ENCODE measurements at places on chromosomes 11 and 22.

DNA sequence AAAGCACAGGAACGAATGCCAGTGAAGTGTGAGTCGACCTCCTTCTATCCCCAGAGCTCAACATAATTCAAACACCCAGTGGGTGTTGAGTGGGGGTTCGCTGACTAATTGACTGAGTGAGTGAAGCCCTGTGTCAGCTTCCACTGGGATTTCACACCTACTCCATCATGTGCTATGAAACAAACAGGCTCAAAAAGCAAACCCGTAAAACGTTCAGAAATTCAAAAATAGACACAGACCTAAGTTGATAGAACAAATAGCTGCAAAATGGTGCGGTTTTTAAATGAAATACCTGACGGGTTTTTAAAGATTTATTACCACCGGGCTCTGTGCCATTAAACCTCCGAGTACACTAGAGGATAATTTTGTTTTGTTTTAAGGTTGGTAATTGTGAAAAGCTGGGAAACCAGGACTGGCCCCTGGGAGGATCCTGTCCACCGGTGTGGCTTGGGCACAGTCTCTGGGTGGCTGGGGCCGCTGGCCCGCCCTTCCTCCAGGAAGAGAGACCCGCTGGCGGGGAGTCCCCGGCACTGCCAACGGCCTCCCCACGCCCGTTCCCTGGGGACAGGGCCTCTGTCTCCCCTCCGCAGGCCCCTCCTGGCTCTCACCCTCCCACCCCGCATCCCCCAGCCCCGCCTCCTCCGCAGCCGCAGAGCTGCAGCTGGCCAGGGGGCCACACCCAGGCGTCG lies 13.6 kb downstream of the KCNJ5 start:
- no peak for DNase-seq

DNA sequence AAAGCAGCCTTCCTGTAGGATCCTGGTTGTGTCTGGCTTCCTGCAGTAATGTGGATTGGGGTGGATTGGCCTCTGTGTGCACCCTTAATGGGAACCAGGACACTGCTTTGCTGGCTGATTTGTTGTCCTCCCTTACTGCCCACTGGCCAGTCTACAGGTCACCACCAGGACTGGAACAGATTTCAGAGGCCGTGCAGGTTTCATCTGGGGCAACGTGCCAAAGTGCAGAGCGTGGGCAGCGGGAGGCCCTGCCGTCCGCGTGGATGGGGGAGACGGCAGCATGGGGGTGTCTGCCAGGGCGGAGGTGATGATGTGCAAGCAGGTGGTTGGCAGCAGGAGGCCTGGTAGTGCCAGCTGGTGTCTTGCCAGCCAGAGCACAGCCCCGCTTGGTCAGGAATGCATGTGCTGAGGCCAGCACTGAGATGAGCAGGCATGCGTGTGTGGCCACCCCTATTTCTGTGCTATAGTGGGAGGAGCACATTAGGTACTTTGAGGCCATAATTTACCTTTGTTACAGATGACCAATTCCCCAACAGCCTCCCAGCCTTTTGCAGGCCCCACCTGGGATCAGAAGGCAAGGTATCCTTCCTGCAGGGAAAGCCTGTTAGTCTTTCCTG lies 24.3 kb downstream of the BCR start:
- no peak for DNase-seq

DNA sequence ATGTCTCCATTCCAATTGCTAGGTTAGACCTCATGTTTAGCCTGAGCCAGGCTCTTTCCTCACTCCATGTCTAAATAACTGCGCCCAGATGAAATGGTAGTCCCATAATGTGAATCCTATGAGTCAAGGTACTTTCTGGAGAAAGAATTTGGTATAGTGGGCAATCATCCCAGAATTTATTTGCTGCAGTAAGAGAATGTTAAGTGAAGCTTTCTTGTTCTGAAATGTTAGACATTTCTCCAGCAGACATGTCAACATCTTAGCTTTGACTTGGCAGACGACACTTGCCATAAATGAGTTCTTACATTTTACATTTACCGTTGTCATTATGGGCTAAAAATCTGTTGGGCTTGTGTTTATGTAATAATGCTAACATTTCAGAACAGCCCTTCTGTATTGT lies 165.2 kb downstream of the PGR start:
- peak; percentile 23 for DNase-seq

GRCh38 chr22:18028817-18029527 lies 4.6 kb upstream of the MICAL3 start:
- no peak for DNase-seq

GRCh38 chr11:93020248-93021046 lies 51.0 kb downstream of the MTNR1B start:
- no peak for DNase-seq

DNA sequence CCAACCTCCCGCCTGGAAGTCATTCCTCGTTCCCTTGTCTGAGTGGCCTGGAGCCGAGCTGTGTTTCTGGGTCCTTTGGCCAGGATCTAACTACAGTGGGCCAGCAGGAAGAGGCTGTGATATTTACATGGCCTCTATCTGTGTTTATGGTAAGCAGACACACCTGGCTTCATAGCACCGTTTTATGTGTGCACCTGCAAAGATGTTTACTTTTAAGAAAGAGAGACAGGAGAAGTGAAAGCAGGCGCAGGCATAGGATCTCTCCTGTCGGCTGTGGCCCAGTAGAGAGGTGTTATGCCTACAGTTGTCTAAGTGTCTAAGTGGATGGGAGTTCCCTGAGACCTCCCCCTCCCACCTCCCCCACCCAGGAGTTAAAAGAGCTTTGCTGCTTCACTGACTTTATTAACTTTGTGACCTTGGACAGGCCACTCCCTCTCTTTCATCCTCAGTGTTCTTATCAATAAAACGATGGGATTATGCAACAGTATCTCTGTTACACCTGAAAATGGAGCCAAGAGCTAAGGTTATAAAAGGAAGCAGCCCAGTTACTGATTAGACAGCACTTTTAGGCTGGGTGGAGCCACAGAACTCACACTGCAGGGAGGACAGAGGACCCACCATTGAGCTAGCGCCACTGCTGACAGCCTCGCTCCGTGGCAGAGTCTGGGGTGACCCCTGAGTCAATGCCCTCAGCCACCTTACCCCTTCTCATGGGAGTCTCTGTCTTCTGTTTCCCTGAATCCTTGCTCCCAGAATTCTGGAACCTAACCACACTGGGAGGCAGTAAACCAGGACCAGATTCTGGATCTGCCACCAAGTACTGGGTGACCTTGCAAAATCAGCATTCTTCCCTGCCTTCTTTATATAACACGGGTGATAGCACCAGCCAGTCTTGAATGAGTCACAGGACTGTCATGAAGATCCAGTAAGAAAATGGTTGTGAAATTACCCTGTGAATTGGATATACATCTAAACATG lies 22.0 kb downstream of the ST14 start:
- DNase-seq: peak; percentile 51

DNA sequence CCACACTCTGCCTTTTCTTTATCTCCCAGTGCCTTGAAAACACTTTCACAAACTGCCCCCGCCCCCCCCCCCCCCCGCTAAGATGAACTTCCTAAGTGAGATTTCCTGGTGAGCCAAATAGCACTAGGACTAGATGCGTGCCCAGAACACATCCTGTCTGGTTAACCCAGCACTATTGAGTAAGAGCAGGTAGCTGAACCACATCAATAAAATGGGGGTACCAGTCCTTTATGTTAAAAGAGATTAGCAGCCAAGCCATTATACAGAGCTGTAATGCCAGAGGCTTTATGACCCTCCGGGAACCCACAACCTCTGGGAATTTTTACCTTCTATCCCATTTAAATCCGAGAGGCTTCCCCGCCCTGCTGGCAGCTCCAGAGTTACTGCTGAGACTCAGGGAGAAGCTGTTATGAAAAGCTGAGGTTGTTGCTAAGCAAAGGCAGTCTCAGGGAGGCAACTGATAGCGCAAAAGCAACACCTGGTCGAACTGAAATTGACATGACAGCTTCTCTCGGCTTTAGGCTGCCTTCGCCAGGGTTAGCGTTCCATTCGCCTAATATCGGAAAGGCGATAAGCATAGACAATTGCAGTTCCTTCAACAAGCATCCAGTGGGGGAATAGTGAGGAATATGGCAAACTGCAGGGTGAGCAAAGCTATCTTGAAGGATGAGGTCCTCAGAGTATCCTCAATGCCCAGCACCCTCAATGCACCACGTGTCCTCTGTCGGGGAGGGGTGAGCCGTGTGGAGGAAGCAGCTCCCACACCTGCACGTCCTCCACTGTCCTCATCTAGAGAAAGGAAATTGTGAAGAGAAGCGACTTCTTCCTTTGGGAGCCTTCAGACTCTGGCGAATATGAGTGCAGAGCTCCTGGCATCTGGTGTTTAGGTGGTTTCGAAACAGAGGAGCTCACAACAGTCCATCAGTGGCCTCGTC lies 977.0 kb downstream of the NTM start:
- no peak for DNase-seq

DNA sequence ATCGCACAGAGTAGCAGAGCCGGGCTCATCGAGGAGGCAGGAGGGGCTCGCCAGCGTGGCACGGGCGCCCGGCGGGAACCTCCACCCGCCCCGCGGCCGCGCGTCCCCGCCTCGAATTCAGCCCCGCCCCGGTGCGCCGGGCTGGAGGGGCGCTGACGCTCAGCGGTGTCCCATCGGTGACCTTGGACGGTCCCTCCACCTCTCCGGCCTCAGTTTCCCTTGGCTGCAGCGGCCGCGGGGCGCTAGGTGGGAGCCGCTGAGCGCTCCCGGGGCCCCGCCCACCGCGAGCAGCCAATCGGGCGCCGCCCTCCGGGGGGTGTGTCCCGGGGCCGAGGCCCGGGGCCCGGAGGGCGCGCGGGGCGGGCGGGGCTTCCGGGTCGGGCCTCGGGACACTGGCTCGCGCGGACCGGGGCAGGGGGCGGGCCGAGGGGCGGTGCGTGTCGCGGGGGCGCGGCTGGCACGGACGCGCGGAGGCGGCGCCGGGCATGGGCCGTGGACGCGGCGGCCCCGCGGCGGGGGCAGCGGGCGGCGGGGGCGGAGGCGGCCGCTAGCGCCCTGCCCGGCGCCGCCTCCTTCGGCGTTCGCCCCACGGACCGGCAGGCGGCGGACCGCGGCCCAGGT lies at the start of gene PPARA:
PPARA (plus strand) TSS at position 493 of the 621 bp plus-strand sequence. CDS start 47,858 bp downstream, outside the sequence.
- DNase-seq: no peak

- no peak for DNase-seq
Observed at GRCh38 chr22:46764140-46764680, 1.8 kb downstream of the TBC1D22A start.

DNA sequence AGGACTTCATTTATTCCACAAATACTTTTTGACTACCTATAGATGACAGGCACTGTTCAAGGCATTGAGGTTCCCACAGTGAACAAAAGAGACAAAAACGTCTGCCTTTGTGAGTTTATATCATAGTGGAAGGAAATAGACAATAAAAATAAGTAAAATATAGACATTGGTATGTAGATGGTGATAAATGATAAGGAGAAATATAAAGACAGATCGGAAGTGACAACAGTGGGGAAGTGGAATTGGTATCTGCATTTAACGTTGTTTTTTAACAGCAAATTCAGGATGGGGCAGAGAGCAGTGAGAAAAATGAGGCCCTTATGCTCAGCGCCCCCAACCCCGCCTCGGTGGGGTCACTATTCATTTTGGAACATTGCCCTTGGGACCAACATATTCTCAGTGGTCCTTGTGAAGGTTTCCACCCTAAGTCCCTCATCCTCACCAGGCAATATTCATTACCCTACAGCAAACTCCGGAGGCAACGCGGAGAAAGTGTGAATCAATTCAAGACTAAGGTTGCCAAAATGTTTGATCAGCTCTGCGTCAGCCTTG lies 627 bp upstream of the PEX26 start:
- no peak for DNase-seq

GRCh38 chr11:9855579-9856287 lies 191.9 kb downstream of the SWAP70 start:
- DNase-seq: peak; percentile 60

- no peak for DNase-seq
Observed at GRCh38 chr22:31944700-31945442, 536 bp downstream of the YWHAH start.

- no peak for DNase-seq
Observed at GRCh38 chr11:116960930-116961329, 123.5 kb upstream of the APOA1 start.

DNA sequence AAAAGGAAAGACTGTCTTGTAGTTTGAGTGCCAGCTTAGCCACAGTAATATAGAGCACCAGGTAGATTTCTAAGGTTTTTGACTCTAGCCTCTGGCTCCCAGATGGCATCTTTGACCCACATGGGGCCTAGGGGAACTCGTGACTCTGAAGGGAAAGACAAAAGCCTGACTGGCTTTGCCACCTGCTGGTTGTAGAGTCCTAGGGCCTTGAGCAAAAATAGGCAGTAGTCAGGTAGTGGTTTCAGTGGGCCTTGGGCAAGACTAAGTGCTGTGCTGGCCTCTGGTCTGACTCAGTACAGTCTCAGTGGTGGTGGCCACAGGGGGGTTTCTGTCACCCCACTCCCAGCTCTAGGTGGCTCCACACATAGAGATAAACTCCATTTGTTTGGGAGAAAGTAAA lies 349.4 kb downstream of the FAM181B start:
- DNase-seq: no peak

GRCh38 chr11:100303897-100304296 lies 383.2 kb upstream of the ARHGAP42 start:
- no peak for DNase-seq

DNA sequence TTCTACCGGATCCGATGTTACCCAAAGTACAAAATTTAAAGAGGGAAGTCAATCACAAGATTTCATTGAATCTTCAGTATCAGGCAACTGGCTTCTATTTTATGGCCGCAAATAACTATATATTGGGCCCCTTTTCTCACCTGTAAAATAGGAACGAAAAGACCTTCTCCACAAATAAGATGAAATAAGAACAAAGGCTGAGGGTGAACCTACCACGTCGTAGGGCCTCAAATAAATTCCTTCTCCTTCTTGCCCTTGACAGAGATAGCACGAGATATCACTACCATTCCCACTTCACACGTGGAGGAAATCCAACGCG lies 794 bp upstream of the EMSY start:
- no peak for DNase-seq

GRCh38 chr11:2083411-2083810 lies 55.8 kb downstream of the IGF2 start:
- no peak for DNase-seq

Measured in AG04449 (cell line).